Stimulated activated CD8-positive, alpha-beta memory T cell treated with anti-CD3 and anti-CD28 coated beads, Interleukin-2, amount 100 ng/mL, for 1 hour (primary cell): ENCODE measurements at places on chromosomes 12 and 14.

GRCh38 chr12:9122091-9122609 is 6.4 kb upstream of the A2M start:
- DNase-seq, result no peak

DNA sequence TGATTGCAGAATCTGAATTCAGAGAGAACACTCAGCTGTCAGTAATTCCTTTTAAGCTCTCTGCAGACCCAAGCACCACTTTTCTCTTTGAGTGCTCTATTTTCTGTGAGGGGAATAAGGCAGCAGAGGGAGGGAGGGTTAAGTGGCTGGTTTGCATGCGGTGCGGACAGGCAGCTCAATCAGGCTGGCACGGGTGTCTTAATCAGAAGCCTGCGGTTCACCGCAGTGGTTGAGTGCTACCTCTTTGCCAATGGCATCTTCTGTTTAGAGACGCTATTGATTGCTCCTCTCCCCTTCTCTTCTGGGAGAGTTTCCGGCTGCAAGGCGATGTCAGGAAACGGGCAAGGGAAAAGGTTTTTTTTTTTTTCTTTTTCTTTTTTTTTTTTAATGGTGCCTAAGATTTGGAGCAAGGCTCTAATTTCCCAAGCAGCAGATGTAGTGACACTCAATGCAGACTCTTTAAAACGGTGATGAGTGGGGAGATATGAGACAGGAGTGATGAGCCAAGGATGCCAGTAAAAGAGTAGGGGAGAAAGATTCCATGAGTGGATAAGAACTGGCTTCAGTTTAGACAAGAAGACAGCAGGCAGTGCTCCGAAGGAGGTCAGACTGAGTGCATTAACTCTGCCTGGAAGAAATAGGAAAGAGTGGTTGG is 533.7 kb upstream of the SEL1L start:
- no peak for DNase-seq

DNA sequence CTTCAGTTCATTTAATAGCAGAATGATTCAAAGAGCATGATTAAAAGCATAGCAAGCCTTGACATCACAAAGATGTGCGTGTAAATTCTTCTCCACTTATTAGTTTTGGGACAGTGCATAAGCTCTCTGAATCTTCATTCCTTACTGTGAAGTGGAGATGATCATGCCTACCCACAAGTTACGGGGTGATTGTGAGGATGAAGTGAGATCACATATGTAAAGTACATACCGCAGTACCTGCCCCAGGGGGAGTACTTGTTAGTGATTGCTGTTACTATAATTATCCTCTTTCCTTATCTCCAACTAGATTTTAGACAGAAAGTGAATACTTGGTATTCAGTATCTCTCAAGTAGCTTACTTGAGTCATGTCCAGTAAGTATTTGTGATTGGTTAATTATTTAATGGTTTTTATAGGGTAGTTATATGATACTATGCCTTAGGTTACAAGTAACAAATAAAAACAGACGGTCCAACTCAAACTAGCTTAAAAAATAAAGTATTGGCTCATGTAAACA is 6.0 kb downstream of the RAD9B start:
- DNase-seq, result no peak

GRCh38 chr14:51188566-51189185 is 51.4 kb upstream of the TMX1 start:
- no peak for DNase-seq

DNA sequence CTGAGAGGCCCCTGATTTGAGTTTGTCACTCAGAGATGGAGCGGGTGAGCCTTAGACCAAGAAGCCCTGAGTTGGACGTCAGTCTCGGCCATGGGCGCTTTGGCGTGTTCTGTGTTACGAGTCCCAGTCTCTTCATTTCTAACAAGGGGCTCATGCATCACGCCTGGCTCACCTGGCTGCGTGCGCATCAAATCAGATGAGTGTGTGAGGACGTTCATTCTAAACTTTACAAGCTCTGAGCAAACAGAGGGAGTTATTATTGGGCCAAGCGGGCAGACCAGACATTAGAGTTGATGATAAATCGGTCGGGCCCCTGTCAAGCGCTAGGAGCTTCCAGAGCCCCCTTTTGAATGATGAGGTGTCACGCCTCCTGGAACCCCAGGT is 117.2 kb downstream of the CALM1 start:
- no peak for DNase-seq

GRCh38 chr14:105179191-105179590 is 1.9 kb downstream of the NUDT14 start:
- DNase-seq, result no peak

GRCh38 chr14:24368212-24368561 is 203 bp downstream of the NFATC4 start:
- DNase-seq, result no peak

GRCh38 chr14:23137192-23137812 is 18.2 kb upstream of the CEBPE start:
- no peak for DNase-seq

- DNase-seq, result no peak
Measured at GRCh38 chr14:94164685-94165431, 9.3 kb upstream of the PPP4R4 start.

GRCh38 chr14:105085766-105086165 is 20.5 kb upstream of the GPR132 start:
- no peak for DNase-seq

- no peak for DNase-seq
Measured at GRCh38 chr12:28460420-28461130, 270.3 kb downstream of the CCDC91 start.

- DNase-seq, result no peak
Measured at GRCh38 chr12:127943481-127944210, 323.3 kb upstream of the TMEM132C start.

GRCh38 chr14:51707327-51707726 is 55.6 kb downstream of the FRMD6 start:
- DNase-seq, result no peak

DNA sequence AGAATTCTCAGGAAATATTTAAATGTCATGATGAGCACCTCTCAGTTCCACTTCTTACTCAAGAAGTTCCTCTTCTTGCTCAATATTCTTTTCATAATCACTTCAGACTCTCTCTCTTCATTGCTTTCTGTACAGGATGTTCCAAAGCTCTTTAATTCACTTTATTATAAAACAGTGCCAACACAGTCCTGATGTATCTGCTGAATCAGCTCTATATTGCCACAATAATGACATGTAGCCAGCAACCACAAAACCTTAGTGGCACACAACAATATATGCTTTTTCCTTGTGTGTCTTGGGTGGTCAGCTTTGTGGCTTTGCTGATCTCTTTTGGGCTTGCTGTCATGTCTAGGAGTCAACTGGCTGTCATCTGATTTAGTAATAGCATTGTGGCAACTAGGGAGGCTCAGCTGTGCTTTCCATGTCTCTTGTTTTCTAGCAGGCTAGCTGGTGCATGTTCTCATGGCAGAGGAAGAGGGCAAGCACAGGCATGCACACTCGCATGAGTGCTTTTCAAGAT is 52.8 kb upstream of the SLC2A13 start:
- no peak for DNase-seq

- no peak for DNase-seq
Measured at GRCh38 chr14:101257551-101257950, 303.7 kb upstream of the DIO3 start.

GRCh38 chr12:53045696-53046045 is 4.2 kb upstream of the TNS2 start:
- no peak for DNase-seq

DNA sequence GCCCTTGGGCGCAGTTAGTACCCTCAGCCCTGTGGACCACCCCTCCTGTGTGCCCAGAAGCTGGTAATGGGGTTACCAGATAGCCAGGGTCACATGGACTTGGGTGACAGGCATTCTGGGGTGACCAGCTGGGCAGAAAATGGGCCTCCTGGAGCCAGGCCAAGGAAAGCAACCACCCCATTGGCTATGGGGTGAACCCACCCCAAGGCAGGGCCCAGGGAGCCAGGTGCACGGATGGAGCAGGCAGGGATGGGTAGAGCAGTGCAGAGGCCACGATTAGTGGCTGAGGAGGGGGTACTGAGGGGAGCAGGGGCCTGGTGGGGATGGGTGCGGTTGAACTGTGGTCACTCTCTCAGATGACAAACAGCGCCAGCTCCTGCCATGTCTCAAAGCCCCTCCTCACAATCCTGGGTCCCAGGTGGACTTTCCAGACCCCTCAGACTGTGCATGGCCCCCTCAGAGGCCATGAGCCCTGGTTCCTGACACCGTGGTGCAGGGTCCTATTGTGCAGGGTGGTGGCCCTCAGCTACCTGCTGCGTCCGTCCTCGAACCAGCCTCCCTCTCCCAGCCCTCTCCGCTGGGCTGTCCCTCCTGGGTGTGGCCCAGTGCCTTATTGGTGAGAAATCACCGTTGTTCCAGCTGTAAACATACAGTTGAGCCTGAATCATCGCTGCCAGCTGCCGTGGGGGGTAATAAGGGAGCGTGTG is 23.4 kb upstream of the BEGAIN start:
- no peak for DNase-seq

- DNase-seq, result no peak
Measured at GRCh38 chr12:32134101-32134888, 27.6 kb downstream of the BICD1 start.

GRCh38 chr12:56128670-56129205 is 671 bp downstream of the ESYT1 start:
- DNase-seq, result no peak

GRCh38 chr14:86766469-86766868 is 1226.5 kb downstream of the GALC start:
- DNase-seq, result no peak

- DNase-seq, result peak; percentile 72
Measured at GRCh38 chr12:54413284-54414190, 5.5 kb downstream of the ITGA5 start.

GRCh38 chr12:103548622-103549601 is 38.2 kb upstream of the STAB2 start:
- DNase-seq, result peak; percentile 33

DNA sequence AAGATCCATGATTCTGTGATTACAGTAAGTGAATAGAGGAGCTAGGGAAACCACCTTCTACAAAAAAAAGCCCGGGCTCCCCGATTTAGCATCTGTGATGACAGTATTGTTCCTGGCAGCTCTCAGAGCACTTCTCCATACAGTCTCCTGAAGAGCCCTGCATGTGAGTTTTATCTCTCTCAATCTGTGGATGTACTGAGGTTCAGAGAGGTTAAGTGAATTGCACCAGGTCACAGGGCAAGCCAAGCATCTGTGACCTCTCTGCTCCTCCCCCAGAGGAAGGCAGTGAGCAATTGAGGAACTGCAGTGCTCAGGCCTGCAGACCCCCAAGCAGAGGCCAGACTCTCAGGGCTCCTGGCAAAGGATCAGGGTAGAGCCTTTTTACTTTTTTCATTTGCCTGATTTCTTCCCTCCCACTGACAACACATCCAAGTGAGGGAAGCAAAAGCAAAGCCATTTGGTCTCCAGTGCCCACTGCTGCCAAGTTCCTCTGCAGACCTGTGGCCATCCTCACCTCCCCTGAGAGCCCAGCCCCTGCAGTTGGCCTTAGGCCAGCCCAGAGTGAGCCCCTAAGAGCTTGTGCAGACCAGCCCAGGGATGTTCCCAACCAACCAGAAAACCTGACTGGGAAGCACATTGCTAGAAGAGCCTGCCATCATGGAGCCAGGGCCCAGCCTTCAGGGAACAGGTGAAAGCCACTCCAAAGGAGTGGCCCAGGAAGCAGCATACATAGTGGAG is 47.6 kb upstream of the PNMA1 start:
- no peak for DNase-seq

- no peak for DNase-seq
Measured at GRCh38 chr12:128994856-128995255, 141.6 kb downstream of the GLT1D1 start.

DNA sequence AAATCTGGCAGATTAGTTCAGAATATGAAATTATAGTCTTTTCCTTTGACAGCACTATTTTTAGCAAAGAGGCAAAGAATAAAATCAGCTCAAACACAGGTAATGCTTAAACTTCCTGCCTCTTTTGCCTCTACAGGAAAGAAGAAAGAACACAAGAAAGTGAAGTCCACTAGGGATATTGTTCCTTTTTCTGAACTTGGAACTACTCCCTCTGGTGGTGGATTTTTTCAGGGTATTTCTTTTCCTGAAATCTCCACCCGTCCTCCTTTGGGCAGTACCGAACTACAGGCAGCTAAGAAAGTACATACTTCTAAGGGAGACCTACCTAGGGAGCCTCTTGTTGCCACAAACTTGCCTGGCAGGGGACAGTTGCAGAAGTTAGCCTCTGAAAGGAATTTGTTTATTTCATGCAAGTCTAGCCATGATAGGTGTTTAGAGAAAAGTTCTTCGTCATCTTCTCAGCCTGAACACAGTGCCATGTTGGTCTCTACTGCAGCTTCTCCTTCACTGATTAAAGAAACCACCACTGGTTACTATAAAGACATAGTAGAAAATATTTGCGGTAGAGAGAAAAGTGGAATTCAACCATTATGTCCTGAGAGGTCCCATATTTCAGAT is 17.4 kb downstream of the TMPO start:
- no peak for DNase-seq

DNA sequence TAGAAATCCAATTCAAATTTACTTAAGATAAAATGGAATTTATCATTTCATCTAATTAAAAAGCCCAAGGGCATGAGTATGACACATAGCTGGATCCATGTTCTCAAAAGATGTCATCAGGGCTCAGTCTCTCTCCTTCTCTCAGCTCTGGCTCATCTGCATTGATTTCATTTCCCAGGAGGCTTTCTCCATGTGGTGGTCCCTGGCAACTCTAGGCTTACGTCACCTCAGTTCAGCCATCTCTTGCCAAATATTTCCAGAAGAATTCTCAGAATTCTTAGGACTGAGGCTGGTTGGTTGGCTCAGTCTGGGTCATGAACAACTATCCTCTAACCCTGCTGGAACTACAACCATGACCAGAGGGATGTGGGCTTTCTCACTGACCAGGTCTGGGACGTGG is 65.3 kb downstream of the FOS start:
- DNase-seq, result no peak

DNA sequence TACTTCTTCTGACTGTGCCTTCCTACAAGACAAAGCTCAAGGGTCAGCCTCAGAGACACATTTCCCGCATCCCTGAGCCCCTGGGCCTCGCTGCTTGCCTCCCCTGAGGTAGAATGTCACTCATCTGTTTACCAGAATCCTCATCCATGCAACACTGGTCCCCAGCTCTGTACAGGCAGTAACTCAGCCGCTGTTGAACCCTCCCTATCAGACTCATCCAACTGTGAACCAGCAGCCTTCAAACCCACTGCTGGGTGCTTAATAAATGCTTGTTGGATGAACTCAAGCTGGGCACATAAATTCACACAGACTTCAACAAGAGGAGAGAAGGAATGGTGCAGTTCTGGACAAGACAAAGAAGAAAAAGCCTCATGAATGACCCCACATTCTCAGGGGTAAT is 6.1 kb downstream of the NT5DC3 start:
- no peak for DNase-seq

GRCh38 chr14:77903221-77903620 is 103.3 kb downstream of the ADCK1 start:
- DNase-seq, result no peak

GRCh38 chr14:24734917-24735500 is 101.0 kb upstream of the GZMB start:
- DNase-seq, result peak; percentile 4
